ENCODE measurements at places on chromosomes 5 and 9.

DNA sequence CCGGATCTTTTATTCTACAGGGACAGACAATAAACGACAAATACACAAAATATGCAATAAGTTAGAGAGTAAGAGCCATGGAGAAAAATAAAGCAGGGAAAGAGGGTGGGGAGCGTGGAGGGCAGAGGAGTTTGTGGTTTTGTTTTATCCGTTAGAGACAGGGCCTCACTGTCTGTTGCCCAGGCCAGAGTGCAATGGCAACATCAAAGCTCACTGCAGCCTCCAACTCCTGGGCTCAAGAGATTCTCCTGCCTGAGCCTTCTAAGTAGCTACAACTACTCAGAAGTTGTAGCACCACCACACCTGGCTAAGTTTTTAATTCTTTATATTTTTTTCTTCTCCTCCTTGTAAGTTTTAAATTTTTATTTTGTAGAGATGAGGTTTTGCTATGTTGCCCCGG lies 54.5 kb upstream of the CTNNA1 start:
- DNase-seq, result no peak

DNA sequence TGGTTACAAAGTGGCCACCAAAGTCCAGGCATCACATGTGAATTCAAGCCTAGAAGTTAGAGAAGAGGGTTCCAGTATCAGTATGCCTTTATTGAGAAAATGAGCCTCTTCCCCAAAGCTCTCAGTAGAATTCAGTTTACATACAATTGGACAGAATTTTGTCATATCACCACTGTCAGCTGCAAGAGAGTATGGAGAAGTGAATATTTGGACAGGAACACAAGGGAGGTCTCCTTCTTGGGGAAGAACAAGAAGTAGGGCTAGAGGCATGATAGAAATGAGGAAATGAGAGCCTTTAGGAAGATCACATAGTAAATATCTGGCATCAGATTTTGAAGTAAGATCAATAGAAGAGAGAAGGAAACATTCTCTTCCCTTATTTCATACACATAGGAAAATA lies 27.8 kb upstream of the VLDLR start:
- no peak for DNase-seq

- no peak for DNase-seq
These were observed 192.3 kb downstream of the TLE1 start for GRCh38 chr9:81497091-81497490.

- DNase-seq, result no peak
These were observed 510.8 kb downstream of the SPATA31D1 start for GRCh38 chr9:82499337-82499736.

DNA sequence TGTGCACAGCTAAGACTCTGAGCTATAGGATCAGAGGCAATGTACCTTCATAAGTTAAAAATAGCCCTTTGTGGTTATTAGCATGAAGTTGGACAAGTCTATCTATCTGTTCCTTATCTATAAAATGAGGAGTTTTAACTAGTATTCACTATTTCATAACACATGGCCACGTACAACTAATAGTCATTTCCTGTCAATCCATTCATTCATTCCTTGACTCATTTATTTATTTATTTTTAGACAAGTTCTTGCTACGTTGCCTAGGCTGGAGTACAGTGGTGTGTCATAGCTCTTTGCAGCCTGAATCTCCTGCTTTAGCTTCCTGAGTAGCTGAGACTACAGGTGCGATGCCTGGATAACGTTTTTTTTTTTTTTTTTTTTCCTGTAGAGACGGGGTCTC lies 92.1 kb downstream of the NR3C1 start:
- no peak for DNase-seq

- DNase-seq, result no peak
These were observed 79.8 kb downstream of the XRCC4 start for GRCh38 chr5:83157163-83157562.

DNA sequence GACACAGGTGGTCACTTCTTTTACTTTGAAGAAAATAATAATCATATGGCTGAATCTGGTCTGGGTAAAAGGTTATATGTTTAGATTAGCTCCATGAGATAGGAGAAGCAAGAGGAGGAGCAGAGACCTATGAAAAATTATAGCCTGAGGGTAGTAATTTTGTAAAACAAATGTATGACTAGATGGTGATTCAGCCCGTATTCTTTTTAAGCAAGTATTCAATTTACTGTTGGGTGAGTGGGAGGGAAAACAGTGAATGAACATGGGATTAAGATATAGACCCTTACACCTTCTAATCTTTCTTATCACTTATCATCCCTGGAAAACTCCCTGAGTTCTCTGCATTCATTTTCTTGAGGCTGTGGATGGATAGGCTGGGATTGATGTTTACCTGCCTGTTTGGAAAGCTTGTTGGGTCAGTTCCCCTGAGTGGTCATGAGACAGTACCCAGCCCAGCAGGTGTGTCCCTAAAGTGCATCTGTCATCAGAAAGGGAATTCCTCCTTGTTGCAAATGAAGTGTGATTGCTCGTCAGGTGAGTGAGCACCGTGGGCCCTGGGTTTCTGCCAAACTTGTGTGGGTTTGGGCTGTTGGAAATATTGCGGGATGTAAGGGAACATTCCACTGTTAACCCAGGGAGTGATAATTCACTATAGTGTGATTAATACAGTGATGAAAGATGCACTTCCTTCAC lies 101.2 kb upstream of the GDNF start:
- no peak for DNase-seq

- DNase-seq, result no peak
These were observed 958 bp upstream of the HSPA5 start for GRCh38 chr9:125241863-125242739.

- DNase-seq, result no peak
These were observed 473.8 kb upstream of the ZNF608 start for GRCh38 chr5:125220284-125220683.

- no peak for DNase-seq
These were observed 62.8 kb upstream of the KLF9 start for GRCh38 chr9:70477146-70477745.
